G401 (cell line): ENCODE measurements at places on chromosomes 7 and 10. TPM values are rescaled to one million over a fixed set of nuclear protein-coding genes. Genes with fewer than 3 reads are reported as not detected.

DNA sequence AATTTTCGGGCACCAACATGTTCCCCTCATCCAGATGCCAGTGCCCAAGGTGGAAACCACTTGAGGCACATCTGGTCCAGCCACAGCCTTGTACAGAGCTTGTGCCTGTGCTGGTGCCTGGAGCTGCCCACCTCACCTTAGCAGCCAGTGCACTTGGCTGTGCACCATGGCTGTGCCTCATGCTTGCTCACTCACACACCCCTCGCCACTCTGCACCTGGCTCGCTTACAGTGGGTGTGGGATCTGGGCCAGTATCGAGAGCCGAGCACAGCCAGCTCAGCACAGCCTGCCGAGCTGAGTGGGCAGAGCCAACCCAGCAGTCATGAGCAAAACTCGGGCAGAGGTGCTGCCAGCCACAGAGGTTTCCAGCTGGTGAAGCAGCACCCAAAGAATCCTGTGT lies 139.9 kb upstream of the NUPR2 start:
- no peak for DNase-seq

DNA sequence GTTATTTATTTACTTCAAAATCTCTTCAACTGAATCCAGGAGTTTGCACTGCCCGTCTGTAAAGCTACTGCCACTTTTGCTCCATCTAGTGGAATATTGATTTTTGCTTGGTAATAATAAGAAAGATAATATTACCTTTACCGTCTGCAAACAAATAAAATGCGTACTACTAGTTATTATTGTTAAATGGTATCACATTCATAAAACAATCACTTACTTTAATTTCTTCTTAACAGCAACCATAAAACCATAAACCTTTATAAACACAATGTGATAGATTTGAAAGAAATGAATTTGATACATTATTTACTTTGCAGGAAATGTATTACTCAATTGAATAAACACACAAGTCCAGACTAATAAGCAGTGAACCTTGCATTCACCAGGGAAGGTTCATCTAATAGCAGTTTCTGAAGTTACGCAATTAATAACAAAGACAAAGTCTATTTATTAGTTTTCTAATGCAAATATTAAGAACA lies 6.4 kb downstream of the AGMO start:
- DNase-seq: no peak

DNA sequence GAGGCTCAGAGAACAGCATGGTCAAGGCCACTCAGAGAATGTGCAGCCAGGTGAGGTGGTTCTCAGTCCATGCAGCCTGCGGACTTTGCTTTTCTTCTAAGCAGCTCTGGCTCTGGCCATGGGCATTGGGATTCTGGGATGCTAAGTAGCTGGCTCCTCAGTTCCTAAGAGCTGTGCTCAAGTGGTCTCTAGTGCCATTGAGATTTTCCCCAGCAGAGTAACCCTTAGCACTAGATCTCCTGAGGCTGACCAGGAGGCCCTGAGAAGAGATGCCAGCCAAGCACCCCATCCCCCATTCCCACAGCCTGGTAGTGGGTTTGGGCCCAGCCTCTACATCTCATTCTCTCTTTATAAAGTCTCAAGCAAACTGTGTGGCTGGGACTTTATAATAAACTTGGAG lies 77.1 kb downstream of the KCNMA1 start:
- no peak for DNase-seq

DNA sequence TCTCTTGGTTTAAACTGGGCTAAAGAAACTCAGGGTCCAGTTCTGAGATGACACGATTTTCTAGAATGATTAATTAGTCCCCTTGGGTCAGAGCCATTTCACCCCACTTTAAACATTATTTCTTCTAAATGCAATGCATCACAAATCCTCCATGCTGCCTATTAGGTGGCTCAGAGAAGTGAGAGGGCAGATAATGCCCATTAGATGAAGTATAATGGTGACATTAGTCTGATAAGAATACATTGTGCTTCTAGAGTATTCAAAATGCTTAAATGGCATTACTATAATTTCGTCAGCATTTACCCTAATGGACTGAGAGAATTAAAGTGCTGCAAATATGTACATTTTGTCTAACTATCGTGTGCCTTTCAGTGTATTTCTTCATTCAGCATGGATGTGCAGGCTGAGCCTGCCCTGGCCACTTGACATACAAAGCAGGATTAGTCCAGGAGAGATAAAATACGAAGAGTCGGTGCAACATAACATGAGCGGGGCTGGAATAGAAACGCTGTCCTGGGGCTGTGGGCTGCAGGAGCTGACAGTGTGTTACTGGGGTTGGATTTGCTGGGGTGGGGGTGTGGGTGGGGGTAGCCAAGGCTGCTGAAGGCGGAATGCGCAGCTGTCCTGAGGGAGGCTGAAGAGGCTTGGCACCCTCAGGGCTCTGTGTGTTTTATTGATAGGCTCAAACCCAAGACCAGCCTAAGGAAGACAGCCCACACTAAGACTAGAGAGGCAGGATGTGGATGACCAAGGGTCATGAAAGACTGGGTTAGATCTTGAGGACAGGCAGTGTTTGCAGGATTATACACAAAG lies 52.8 kb upstream of the KLF6 start:
- no peak for DNase-seq

DNA sequence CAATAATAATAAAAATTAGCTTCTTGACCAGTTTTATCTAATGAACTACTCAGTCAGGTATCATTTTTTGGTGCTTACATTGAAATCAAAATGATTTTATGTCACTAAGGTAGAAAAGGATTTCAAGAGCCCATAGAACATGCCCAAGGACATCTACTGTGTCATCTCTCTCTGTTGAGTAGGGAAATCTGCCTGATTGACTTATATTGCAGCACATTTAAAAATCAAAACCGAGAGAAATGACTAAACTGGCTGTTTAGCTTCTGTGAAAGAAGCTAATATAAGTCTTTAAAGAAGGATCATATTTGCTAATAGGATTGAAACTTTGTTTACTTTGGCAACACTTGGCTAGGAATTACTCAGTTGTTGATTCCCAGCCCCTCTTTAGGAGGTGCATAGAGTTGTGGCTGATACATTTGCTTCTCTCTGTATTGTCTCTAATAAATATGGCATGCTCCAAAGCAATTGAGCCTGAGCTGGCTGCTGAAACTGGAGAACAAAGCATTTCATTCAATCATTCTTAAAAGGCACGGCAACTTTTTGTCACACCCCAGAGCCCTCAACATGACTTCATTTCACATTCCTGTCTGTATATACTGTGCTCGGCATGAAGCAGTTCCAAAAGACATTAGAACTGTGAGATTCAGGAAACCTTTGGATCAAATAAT lies 1096.9 kb upstream of the POT1 start:
- no peak for DNase-seq

DNA sequence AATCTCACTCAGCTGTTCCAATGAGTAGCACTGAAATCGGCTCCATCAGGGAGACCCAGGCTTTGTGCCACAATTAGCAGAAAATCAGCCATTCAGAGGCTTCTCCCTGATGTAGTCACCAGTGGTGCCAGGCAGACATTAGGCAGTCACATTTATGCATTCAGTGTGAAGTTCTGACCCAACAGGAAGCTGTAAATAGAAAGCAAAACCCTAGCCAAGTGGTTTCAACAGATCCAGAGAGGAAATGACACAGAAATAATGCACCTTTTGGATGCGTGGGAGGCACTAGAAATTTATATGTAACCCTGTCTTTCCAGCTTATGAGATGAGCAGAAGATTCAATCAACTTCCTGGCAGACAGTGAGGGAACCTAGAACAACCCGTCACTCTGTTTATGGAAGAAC lies 186.4 kb downstream of the PDE1C start:
- DNase-seq: peak; percentile 47

- no peak for DNase-seq
Measured at GRCh38 chr10:73878365-73878764, 4.0 kb upstream of the CAMK2G start.

- no peak for DNase-seq
Measured at GRCh38 chr10:77619964-77620703, 17.5 kb downstream of the KCNMA1 start.

DNA sequence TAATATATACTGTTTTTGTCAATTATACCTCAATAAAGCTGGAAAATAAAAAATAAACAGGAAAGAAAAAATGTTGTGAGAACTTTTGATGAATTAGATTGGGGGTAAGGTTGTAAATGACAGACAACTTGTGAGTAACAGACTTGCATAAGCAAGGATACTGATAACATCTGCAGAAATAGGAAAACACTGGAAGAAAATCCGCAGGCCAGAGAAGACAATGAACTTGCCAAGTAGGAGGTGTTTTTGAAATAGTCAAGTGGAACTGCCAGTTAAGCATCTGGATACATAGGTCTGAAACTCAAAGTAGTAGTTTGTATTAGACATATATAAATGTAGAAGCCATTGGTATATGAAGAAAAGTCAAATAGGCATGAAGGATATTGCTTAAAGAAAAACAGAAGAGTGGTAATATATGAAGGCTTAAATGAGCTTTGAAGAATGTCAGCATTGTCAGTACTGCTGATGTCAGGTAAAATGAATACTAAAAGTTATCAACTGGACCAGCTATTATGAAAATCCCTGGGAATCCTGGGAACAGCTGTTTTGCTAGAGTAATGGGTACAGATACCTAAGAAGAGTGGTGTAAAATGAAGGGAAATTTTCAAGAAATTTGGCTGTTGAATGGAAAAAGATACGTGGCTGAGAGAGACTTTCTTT lies 58.7 kb downstream of the DNAJC1 start:
- DNase-seq: no peak

DNA sequence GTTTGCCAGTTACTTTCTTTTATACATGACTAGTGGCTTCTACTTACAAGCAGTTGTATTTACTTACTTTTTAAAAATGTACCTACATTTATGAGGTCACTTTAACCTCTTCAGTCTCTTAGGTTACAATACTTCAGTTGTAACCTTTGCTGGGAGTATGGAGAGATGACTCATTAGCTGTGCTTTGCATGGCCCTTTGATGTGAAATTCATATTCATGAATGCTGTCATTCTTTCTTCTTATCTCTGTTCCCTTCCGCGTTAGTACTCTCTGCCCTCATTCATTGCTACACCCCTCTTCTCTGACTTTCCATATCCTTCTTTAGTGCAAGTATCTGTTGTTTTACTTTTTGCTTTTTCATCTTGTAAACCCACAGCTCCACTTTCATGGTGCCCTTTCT lies 164.3 kb downstream of the BMPER start:
- no peak for DNase-seq

- DNase-seq: no peak
Measured at GRCh38 chr7:126931581-126931980, 321.2 kb downstream of the GRM8 start.

ITIH5 gene
- 3.0 TPM in 1 of 2 replicates, not detected in the other for total RNA-seq

STYXL1 gene
- 61.7 TPM in 2 replicates for total RNA-seq

GBX1 gene
- total RNA-seq: 0.37 TPM in 1 of 2 replicates, not detected in the other

TSPAN12 gene
- 0.80 TPM in 1 of 2 replicates, not detected in the other for total RNA-seq

NUTM2E gene
- total RNA-seq: not detected in 2 replicates
